ENCODE measurements at places on chromosomes 5 and 9.

- no peak for DNase-seq
Observed at GRCh38 chr9:126388964-126389708, 62.5 kb downstream of the MVB12B start.

GRCh38 chr5:3099526-3099925, 348.0 kb upstream of the IRX2 start:
- no peak for DNase-seq

- no peak for DNase-seq
Observed at GRCh38 chr5:107199756-107200155, 471.0 kb downstream of the EFNA5 start.

DNA sequence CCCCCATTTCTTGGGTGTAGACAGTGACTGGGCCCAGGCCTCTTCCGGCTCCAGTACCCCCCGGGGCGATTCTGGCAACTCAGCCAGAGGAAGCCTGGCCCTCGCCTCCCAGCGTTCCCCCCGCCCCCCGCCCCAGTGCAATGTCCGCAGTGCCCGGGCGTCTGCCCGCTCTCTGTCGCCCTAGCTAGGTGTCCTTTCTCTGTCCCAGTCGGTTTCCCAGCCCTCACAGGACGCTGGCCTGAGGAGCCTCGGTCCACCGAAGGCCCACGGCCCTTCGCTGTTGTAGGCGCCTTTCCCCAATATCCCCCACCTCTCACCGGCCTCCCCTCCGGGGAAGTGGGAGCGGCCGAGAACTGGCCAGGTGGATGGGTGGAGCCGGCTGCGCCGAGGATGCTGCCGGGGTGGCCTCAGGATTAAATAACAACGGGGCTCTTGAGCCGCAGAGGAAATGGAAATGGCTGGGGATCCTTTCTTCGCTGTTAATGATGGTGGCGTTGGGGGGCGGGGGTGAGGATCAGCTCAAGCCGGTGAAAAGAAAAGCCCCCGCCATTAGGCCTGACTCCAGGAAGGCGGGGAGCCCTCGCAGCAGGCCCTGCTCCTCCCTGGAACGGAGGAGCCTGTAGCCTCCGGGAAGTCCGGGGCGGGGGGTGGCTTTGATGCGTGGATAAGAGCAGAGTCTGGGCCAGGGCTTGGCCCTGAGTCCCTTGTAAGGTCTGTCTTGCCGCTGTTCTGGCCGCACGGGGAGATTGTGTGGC, 1.1 kb upstream of the SPRY4 start:
- DNase-seq: no peak

GRCh38 chr5:172648755-172649154, 7.7 kb downstream of the NEURL1B start:
- DNase-seq: no peak

DNA sequence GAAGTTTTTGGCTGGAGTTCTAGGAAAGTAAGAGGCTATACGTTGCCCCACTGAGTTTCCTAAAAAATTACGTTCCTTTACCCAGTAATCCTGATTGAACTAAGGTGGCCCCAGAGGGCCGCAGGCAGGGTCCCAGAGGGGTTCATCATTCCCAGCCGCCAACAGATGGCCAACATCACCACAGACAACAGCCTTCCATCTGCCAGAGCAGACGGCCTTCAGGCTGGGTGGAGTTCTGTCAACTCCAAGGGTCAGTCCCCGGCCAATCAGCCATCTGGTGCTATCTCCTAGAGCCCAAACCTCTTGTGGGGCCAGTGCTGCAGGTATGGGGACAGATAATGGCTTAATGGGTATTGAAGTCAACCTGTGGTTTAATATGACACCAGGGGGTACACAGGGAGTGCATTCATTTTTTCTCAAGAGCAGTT, 30.4 kb downstream of the TBC1D2 start:
- DNase-seq: no peak

- no peak for DNase-seq
Observed at GRCh38 chr9:137696136-137696925, 77.5 kb downstream of the EHMT1 start.

DNA sequence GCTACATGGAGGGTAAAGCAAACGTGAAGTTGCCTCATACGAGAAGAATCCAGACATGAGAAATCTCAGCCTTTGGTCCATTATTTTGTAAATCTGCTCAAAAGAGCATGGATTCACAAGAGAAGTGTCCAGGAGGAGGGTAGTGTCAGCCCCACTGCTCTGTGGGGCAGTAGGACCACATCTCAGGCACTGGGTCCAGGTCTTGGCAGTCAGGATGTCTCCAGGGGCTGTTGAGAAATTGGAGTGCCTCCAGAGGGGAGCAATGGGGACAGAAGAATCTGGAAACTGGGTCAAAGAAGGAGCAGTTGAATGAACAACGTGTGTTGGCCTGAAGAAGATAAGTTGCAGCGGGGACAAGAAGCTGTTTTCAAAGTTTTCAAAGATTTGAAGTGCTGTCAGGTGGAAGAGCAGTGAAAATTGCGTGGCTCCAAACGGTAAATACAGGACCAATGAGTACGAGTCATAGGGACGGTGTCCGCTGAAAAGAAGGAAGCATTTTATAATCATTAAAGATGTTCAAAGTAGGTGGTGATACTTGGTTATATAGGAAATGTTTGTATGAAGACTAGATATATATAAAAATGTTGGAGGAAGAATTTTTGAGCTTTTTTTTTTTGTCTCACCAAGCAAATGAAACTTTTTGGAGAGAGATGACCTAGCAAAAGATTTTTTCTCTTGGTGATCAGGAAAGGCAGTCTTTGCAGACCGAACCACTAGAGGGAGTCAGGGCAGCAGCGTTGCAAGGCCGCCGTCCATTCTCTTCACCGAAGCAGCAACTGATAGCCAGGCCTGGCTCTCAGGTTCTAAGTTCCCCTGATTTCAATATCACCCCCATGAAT, 57.1 kb upstream of the ZBED3 start:
- peak; percentile 62 for DNase-seq

DNA sequence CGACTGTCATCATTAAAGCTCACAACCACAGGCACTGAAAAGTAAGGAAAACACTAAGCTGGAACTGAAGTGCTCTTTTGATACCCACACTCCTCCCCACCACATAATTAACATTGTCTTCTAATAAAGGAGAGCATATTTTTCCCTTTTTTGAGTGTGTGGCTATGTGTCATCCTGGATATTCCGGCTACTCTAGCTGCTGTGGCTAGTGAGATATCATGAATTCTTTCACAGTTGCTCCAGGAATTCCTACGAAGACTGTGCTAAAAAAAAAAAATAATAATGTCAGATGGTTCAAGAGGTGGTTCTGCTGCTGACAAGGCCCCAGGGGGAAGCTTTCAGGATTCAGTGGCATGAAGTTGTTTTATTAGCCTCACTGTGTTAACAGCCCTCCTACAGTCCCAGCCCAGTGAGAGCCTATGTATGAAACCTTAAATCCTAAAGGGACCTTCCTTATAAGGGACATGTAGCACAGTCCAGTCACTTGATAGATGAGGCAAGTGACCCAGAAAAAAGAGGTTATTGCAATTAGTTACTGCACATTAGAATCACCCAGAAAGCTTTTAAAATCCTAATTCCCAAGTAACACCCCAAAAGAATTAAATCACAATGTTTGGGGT, 46.6 kb downstream of the TMEM252 start:
- no peak for DNase-seq

DNA sequence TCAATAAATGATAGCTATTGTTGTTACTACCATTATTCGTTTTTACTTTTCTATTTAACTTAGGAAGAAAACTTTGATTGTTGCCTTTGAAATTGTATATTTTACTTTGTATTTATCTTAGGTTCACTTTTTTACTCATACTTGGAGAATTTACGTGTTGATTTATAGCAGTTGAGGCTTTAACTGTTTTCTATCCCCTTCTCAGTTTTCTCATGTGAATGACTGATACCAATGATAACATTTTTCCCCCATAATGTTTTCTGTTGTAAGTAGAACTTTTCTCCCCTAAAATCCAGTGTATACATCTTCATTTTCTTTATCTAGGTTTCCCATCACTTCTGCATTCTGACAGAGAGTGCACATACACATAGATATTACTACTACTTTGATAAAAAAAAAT, 54.4 kb downstream of the FSD1L start:
- DNase-seq: no peak

- DNase-seq: no peak
Observed at GRCh38 chr9:114316605-114317230, 6.2 kb upstream of the ORM1 start.

DNA sequence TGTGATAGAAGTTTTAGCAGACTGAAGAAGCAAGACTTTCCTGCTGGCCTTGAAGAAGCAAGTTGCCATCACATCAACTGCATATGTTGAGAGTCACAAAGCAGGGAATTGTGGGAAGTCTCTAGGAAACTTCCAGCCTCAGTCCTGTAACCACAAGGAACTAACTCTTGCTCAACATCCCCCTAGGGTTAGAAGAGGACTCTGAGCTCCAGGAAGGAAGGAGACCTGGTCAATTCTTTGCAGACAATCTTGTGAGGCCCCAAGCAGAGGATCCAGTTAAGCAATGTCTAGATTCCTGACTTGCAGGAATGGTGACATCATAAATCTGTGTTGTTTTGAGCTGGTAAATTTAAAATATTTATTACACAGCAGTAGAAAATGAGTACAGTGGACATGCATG, 18.6 kb upstream of the ZNF366 start:
- no peak for DNase-seq

All from GM20000 (cell line).